ENCODE measurements at places on chromosomes 3 and 15.
A peak's percentile ranks its signal among the peaks of the same experiment; 100 is the strongest.

- no peak overlapping the region for H3K27ac ChIP-seq
- peaks cover 24% of the 10 kb centered on the region for H3K27me3 ChIP-seq
- no peak overlapping the region for H3K4me3 ChIP-seq
- H3K36me3 ChIP-seq = no peaks in the 10 kb centered on the region
These were observed 40.3 kb downstream of the CORO2B start for GRCh38 chr15:68618908-68619698.

- DNase-seq = no peak
- H3K4me1 ChIP-seq = no peaks in the 10 kb centered on the region
- no peaks in the 10 kb centered on the region for H3K27me3 ChIP-seq
- H3K36me3 ChIP-seq = no peaks in the 10 kb centered on the region
- no peak overlapping the region for H3K27ac ChIP-seq
These were observed 49.7 kb downstream of the STAC start for GRCh38 chr3:36429986-36430485.

- DNase-seq = no peak
- H3K27ac ChIP-seq = no peak overlapping the region
- H3K27me3 ChIP-seq = no peaks in the 10 kb centered on the region
- H3K4me1 ChIP-seq = no peaks in the 10 kb centered on the region
- H3K4me3 ChIP-seq = no peak overlapping the region
- H3K36me3 ChIP-seq = no peaks in the 10 kb centered on the region
These were observed 667.7 kb downstream of the MAGI1 start for GRCh38 chr3:65371053-65371452.

GRCh38 chr15:80160570-80161156, 7.9 kb downstream of the FAH start:
- peak overlapping the region; percentile 94 for H3K27ac ChIP-seq
- H3K27me3 ChIP-seq = no peaks in the 10 kb centered on the region
- H3K4me3 ChIP-seq = no peak overlapping the region
- DNase-seq = peak; percentile 86

DNA sequence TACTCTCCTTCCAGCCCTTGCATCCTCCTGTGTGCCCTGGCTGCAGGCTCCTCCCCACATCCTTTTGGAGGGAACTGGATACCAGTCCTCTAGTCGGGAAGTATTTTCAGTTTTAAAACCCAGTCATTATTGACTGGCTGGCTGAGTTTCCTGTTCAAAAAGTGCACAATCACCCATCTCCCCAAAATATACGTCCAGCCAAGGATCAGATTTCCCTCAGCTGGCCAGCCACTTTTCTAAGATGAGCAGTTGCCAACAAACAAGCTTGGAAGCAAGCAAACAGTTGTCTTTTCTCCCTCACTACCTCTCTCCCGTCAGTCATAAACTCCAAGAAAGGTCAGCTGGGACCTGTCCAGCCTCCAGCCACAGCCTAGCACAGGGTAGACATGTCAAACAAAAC, 147.7 kb upstream of the GALNT15 start:
- H3K27me3 ChIP-seq = peaks cover 9% of the 10 kb centered on the region
- H3K4me3 ChIP-seq = no peak overlapping the region

- no peaks in the 10 kb centered on the region for H3K4me1 ChIP-seq
- no peaks in the 10 kb centered on the region for H3K27me3 ChIP-seq
- no peaks in the 10 kb centered on the region for H3K36me3 ChIP-seq
- DNase-seq = no peak
- no peak overlapping the region for H3K4me3 ChIP-seq
- no peak overlapping the region for H3K27ac ChIP-seq
These were observed 511.3 kb downstream of the EDEM1 start for GRCh38 chr3:5698851-5699250.

DNA sequence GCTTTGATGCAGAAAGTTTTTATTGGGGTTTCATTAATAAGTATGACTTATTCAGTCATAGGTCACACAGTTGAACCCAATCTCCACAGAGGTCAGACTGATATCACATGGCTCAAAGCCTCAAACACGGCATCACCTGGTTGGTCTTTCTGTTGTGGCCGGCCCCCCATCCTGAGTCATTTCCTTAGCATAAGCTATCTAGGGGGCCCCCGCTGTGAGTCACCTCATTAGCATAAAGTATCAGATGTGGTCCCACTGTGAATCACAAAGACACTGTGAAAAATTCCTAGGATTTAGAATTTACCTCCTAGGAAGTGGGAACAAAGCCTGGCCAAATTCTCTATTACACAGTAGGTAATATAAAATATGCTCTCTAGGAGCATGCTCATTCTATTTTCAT, 502.2 kb downstream of the PYDC2 start:
- no peak for DNase-seq
- no peaks in the 10 kb centered on the region for H3K36me3 ChIP-seq
- no peak overlapping the region for H3K27ac ChIP-seq
- H3K27me3 ChIP-seq = no peaks in the 10 kb centered on the region
- H3K4me3 ChIP-seq = no peak overlapping the region

- no peak for DNase-seq
- H3K36me3 ChIP-seq = no peaks in the 10 kb centered on the region
- no peak overlapping the region for H3K4me3 ChIP-seq
- H3K4me1 ChIP-seq = no peaks in the 10 kb centered on the region
- H3K27me3 ChIP-seq = peaks cover under 1% of the 10 kb centered on the region
These were observed 44.0 kb upstream of the SLC41A3 start for GRCh38 chr3:126127904-126128303.

DNA sequence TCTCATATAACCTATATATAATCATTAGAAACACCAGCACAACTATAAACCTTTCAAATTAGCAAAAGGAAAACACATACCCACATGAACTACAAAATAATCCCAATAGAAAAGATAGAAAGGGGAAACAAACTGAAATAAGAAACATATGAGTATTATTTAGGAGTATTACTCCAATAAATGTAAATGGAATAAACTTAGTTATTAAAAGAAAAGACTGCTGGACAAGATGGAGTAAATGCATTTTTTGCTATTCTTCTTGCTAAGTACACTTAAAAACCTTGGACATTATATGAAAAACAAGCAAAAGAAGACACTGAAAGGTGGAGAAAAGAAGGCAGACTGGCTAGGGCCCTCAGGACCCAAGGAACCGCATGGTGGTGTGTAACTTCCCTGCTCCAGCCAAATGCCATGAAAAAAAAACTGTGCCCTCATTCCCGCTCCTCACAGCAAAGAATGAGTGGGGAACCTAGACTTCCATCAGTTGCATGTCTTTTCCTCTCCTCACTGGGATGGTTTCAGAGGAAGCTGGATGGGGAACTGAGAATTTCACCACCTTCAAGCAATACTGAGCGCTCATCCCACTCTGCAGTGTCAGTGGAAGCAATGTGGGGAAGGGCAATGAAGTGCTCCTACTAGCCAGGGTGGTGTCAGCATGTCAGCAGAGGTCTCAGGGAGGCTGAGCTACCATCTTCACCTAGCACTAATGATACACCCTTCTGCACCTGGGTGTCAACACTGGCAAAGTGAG, 43.7 kb upstream of the ADAMTS17 start:
- H3K36me3 ChIP-seq = no peaks in the 10 kb centered on the region
- H3K4me3 ChIP-seq = no peak overlapping the region
- H3K4me1 ChIP-seq = no peaks in the 10 kb centered on the region
- H3K27me3 ChIP-seq = peaks cover 6% of the 10 kb centered on the region

DNA sequence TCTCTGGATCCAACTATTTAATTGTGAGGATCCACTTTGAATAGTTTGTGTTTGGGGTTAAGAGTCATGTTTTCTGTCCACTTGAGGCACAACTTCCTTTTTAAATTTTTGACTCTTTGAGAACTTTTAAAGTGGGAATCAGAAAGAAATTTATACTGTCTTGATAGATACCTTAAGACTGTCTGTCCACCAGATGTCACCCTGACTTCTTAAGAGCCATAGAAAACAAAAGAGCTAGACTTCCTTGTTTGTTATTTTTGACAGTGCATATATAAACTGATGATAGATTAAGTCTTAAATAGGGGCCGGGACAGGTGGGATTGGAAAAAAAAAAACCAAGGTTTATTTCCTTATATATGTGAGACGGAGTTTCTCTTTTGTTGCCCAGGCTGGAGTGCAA, 52.1 kb upstream of the WDR72 start:
- H3K4me1 ChIP-seq = no peaks in the 10 kb centered on the region
- DNase-seq = no peak
- no peak overlapping the region for H3K27ac ChIP-seq
- no peak overlapping the region for H3K4me3 ChIP-seq

DNA sequence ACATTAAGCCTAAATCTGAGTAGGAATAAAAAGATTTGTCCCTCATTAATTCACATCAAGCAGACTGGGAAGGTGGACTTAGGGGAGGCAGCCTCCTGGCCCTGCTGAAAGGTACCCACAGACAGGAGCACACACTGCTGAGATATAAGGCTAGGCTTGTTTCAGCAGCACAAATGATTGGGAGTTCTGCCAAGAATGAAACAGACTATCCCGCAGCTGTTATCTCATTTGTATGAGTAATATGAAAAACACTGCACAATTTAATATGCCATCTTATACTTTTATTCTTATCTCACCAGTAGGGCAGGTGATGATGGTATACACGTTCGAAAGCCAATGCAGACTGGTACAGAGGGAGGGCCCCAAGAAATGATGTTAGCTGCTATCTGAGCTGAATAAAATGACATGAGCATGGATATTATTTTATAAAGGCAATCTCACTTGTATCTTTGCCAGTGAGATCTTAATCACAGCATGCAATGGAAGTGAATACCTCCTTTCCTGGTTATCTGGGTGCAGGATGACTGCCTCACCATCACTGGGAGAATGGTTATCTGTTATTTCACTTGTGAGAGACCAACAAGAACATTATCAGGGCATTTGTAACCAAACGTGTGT, 258.7 kb upstream of the PPP2R3A start:
- no peaks in the 10 kb centered on the region for H3K36me3 ChIP-seq
- no peaks in the 10 kb centered on the region for H3K4me1 ChIP-seq
- H3K4me3 ChIP-seq = no peak overlapping the region
- no peak overlapping the region for H3K27ac ChIP-seq
- H3K27me3 ChIP-seq = no peaks in the 10 kb centered on the region

DNA sequence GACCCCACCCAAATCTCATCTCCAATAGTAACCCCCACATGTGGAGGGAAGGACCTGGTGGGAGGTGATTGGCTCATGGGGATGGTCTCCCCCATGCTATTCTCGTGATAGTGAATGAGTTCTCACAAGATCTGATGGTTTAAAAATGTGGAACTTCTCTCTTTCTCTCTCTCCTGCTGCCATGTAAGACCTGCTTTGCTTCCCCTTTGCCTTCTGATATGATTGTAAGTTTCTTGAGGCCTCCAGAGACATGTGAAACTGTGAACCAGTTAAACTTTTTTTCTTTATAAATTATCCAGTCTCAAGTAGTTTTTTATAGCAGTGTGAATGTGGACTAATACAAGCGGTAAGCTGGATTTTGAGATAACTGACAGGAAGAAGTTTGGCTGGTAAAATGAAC, 60.3 kb upstream of the MBNL1 start:
- peaks cover 61% of the 10 kb centered on the region for H3K4me1 ChIP-seq
- no peaks in the 10 kb centered on the region for H3K27me3 ChIP-seq
- H3K27ac ChIP-seq = peak overlapping the region; percentile 3

DNA sequence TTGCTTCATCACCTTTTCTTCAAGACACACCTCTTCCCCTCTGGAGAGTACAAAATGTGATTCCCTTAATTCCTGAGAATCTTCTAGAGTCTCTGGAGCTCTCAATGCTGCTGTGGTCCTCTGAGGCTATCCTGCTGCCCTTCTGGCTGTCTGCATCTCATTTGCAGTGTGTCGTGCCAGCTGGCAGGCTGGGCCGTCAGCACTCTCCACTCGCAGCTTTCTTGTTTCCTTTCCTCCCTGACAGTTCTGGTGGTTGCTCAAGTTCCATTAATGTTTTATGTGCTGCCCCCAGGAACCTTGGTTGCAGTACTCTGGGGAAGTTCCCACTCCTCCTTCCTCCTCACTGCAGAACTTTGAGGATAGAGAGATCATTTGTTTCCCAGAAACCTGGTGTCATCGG, 210.8 kb upstream of the ROPN1 start:
- no peak overlapping the region for H3K4me3 ChIP-seq
- peaks cover 13% of the 10 kb centered on the region for H3K27me3 ChIP-seq
- no peaks in the 10 kb centered on the region for H3K4me1 ChIP-seq
- H3K27ac ChIP-seq = no peak overlapping the region
- H3K36me3 ChIP-seq = no peaks in the 10 kb centered on the region

GRCh38 chr3:5572168-5572567, 384.7 kb downstream of the EDEM1 start:
- H3K4me1 ChIP-seq = no peaks in the 10 kb centered on the region
- H3K27me3 ChIP-seq = no peaks in the 10 kb centered on the region
- H3K4me3 ChIP-seq = no peak overlapping the region
- H3K36me3 ChIP-seq = no peaks in the 10 kb centered on the region
- DNase-seq = no peak

DNA sequence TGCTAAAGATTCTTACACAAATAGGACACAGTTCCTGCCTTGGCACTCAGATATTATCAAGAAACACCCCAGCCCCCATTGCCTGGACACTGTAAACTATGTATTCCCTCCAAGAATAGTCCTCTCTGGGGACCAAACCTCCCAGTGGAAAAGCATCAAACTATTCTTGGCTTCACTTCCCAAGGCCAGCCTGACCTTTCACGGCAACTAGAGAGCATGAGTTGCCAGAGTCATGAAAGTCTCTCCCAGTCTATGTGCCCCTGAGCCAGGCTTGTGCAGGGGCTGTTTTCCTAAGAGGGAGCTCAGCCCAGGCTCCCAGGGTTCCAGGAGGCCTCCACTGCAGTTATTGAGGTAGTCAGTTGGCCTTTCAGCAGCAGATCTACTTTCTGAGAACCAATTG, 251.9 kb upstream of the TGFBR2 start:
- peaks cover 38% of the 10 kb centered on the region for H3K27me3 ChIP-seq
- no peak for DNase-seq
- H3K27ac ChIP-seq = peak overlapping the region; percentile 76
- peak overlapping the region; percentile 42 for H3K4me3 ChIP-seq
- H3K36me3 ChIP-seq = peaks cover 37% of the 10 kb centered on the region
- peaks cover 57% of the 10 kb centered on the region for H3K4me1 ChIP-seq

DNA sequence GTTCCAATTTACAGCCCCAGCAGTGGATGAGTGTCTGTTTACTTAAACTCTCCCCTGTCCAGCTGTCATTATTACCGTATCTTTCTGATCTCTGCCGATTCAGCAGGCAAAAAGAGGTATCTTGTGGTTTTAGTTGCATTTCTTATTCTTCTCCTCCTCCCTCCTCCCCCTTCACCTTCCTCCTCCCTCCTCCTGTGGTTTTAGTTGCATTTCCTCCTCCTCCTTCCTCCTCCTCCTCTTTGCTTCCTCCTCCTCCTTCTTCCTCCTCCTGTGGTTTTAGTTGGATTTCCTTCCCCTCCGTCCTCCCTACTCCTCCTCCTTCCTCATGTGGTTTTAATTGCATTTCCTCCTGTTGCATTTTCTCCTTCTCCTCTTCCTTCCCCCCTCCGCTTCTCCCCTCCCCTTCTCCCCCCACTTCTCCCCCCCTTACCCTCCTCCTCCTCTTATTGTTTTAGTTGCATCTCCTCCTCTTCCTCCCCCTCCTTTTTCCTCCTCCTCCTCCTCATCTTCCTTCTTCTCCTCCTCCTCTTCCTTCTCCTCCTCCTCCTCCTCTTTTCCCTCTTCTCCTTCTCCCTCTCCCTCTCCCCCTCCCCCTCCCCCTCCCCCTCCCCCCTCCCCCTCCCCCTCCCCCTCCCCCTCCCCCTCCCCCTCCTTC, 25.3 kb upstream of the VPS33B start:
- H3K27ac ChIP-seq = no peak overlapping the region
- DNase-seq = no peak
- H3K4me1 ChIP-seq = peaks cover 25% of the 10 kb centered on the region
- H3K36me3 ChIP-seq = no peaks in the 10 kb centered on the region
- no peak overlapping the region for H3K4me3 ChIP-seq

GRCh38 chr3:40129981-40130380, 179.5 kb upstream of the EIF1B start:
- H3K27me3 ChIP-seq = no peaks in the 10 kb centered on the region
- H3K4me3 ChIP-seq = no peak overlapping the region
- no peak overlapping the region for H3K27ac ChIP-seq
- H3K36me3 ChIP-seq = no peaks in the 10 kb centered on the region
- DNase-seq = no peak
